ENCODE measurements at places on chromosomes 2 and 18. TPM values are rescaled to one million over a fixed set of nuclear protein-coding genes. Genes with fewer than 3 reads are reported as not detected.

GRCh38 chr18:56902653-56903052, 244.2 kb upstream of the BOD1L2 start:
- no peak for DNase-seq

- DNase-seq = no peak
Observed at GRCh38 chr2:120565095-120565460, 170.6 kb upstream of the GLI2 start.

GRCh38 chr2:170548304-170548703, 166.8 kb upstream of the SP5 start:
- no peak for DNase-seq

DNA sequence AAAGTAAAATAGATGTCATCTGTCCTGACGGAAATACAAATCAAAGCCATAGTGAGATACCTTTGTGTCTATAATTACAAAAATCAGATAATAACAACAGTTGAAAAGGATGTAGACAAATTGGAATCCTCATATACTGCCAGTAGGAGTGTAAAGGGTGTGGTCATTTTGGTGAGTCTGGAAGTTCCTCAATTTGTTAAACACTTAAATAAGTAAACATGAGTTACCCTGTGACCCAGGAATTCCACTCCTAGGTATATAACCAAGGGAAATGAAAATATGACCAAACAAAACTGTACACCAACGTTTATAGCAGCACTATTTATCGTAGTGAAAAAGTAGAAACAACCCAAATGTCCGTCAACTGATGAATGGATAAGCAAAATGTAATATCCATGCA, 24.0 kb downstream of the R3HDM1 start:
- no peak for DNase-seq

DNA sequence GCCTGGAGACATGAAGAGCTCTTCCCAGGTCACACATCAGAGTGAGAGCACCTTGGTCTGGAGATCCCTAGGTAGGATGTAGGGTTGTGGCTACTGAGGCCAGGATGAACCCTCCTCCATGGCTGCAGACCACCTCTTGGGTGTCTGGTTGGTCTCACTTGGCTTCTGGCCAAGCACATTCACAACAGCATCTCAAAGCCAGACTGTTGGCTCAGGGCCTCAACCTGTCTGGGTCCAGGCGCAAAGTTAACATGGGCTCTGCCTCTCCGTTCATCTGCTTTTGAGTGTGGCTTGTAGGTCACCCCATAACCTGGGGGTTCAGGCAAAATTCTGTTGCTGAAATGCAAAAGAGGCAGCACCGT, 40.1 kb downstream of the RHOB start:
- no peak for DNase-seq

INHA gene
- total RNA-seq = 0.51 TPM

All from aorta (tissue), 5 donors.